ENCODE measurements at places on chromosomes 3 and 15. TPM values are rescaled to one million over a fixed set of nuclear protein-coding genes. Genes with fewer than 3 reads are reported as not detected.

Gene HES1
- 36.7 TPM for total RNA-seq

GRCh38 chr3:4759689-4760312 lies 219.4 kb upstream of the BHLHE40 start:
- DNase-seq = no peak

DNA sequence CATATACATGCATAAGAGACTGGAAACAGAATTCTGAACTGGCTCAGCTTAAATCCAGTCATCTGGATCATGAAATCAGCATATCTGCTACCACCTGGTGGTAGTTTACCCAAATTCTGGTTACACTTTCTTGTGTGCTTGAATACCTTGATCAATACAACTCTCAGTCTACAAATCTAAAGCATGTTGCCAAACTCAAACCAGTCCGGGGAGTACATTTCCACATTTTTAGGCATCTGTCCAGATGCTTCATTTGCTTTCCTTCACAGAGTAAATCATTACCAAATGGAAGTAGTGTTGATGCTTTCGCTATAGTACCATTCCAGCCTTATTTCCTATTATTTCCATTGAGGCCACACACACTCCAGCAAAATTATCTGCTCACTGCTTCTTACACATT lies 126.4 kb downstream of the P2RY1 start:
- no peak for DNase-seq

GRCh38 chr3:190076136-190076535 lies 44.6 kb downstream of the P3H2 start:
- no peak for DNase-seq

- DNase-seq = no peak
Observed at GRCh38 chr3:31008994-31009393, 114.5 kb upstream of the GADL1 start.

DNA sequence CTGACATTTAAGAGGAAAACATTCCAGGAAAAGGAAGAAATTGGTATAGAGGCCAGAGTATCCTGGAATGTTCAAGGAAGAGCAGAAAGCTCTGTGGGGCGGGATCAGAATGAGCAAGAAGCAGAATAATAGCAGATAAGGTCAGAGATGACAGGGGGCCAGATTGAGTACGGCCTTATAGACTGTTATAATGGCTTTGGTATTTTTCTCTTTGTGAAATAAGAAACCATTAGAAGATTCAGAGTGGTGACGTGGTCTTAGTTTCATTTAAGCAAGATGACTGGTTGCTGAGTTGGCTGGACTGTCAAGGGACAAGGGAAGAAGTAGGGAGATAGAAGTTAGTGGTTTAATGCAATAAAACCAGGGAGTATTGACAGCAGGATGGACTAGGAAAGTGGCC lies 218.3 kb upstream of the SOX2 start:
- DNase-seq = no peak

DNA sequence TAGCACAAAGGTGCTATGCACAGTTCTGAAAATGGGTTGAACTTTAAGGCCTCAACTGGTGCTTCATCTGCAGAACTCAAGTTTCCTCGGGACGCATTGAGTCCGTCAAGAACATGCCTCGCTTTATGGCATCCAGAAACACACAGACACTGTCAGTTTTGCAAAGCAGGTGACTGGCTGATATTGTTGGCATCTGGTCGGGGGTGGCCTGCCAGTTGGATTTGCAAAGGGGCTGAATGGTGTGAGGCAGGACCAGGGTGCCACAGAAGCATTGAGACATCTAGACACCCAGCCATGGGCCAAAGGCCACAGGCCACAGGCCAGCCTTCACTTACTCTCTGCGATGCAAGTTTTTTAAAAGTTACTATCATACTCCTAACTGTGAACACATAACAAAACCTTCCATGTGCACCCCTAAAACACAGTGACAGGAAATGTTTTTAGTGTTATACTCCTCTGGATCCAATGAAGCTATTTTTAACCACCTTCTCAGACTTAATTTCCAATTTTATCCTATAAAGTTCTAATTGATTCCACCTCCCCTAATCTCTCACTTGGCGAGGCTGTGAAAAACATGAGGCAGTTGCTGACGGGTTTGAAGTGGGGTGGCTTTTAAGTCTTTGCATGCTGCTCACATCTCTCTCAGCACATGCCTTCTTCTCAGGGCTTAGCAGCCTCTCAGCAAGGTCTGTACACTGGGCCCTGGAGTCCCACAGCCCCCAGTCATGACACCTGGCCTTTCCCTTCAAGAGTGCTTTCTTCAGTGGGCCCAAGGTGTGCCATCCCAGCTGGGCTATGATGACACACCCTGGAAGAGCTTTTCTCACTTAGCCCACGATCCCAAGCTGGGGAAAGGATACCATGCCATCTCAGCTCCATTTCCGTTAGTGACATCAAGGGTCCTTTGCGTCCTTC lies 38.5 kb upstream of the DUSP7 start:
- peak; percentile 43 for DNase-seq

Gene CPNE9
- total RNA-seq = not detected

Gene SMCO1
- total RNA-seq = not detected

Measured in chondrocyte (in vitro differentiated cells).